ENCODE measurements at places on chromosomes 16 and 17. TPM values are rescaled to one million over a fixed set of nuclear protein-coding genes. Genes with fewer than 3 reads are reported as not detected.
A peak's percentile ranks its signal among the peaks of the same experiment; 100 is the strongest.

DNA sequence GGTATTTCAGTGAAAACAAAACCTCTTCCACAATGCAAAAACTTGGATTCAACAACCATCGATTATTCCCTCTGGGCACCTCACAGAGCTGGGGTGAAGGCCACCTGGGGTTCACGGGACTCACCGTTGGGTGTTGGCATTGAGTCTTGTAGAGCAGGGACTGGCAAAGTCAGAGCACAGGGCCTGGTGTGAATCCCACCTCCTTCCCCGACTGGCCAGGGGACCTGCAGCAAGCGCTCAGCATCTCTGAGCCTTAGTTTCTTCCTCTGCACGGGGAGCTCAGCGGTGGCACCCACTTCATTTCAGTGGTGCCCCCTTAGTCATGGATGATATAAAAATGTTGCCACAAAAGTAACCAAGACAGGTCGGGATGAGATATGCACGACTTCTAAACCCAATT lies 100.4 kb downstream of the METRNL start:
- no peak for DNase-seq

CCDC200 gene
- polyA plus RNA-seq = 42.6 TPM

FKBP10 gene
- polyA plus RNA-seq = 133 TPM

RAMP2 gene
- polyA plus RNA-seq = 80.9 TPM

ACOX1 gene
- polyA plus RNA-seq = 31.0 TPM

- no peak for DNase-seq
Measured at GRCh38 chr16:11870399-11870798, 19.1 kb upstream of the RSL1D1 start.

DNA sequence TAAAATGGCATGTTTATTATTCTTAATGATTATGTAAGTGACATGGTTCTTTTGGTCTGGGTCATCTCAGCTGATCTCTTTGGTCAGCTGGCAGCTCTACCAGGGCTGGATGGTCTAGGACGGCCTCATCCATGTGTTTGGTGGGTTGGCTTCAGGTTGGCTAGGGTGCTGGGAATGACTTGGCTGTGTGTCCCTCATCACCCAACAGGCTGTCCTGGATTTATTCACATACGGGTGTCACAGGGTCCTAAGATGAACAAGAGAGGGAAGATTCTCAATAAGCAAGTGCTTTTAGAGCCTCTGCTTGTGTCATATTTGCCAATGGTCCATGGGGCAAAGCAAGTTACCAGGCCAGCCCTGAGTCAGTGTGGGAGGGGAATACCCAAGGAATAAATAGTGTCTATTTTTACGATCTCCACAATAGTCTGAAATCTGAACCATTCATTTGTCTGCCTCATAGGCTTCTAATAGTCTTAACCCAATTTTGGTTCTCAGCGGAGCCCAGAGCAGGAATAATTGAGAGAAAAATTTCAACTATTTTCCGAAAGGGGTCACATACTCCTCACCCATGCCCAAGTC lies 157.5 kb downstream of the HS3ST2 start:
- DNase-seq = no peak

AHSP gene
- 3.8 TPM for polyA plus RNA-seq

SLC52A1 gene
- 0.47 TPM for polyA plus RNA-seq

- no peak for DNase-seq
Measured at GRCh38 chr16:12511708-12512107, 292.0 kb downstream of the CPPED1 start.

GRCh38 chr17:29607557-29608195 lies 14.7 kb downstream of the ANKRD13B start:
- no peak for DNase-seq

- peak; percentile 91 for DNase-seq
Measured at GRCh38 chr17:48908047-48908843, at the start of gene UBE2Z. UBE2Z (plus strand) TSS chr17:48908407; CDS start chr17:48908504, 97 bp downstream.
